ENCODE measurements at places on chromosomes 3 and 15.

DNA sequence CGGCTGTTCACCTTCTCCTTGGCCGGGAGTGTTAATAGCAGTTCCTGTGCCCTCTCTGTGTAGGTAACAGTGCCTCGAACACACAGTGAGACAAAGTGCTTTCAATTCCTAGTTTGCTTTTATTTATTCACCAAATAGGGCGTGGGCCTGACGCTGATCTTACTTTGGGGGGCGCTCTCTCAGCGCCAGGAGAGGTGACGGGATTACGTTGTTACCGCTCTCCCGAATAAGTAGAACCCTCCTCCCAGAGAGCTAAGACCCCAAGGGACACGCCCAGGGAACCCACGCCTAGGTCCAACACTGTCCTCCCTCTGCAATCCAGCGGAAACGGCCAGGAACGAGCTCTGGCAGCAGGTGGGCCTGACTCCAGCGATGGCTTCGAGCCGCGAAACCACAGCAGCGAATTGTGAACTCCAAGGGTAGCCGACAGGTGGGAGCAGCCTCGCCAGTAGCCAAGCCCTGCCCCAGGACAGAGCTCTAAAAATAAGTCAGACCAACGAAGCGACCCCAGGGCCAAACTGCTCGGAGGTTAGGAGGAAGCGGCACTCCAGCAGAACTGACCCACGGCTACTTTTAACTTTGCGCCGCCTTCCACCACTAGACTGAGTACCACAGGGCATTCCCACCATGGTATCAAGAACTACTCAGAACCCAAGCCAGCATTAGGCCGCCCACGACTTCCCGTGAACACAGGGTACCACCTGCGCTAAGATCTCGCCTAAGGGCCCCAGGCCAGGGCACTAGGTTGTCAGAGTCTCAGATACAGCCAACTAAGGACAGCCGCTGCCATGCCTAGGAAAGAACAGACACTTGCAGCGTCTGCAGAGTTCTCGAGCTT, 1.6 kb upstream of the SIN3A start:
- peak; percentile 7 for DNase-seq

DNA sequence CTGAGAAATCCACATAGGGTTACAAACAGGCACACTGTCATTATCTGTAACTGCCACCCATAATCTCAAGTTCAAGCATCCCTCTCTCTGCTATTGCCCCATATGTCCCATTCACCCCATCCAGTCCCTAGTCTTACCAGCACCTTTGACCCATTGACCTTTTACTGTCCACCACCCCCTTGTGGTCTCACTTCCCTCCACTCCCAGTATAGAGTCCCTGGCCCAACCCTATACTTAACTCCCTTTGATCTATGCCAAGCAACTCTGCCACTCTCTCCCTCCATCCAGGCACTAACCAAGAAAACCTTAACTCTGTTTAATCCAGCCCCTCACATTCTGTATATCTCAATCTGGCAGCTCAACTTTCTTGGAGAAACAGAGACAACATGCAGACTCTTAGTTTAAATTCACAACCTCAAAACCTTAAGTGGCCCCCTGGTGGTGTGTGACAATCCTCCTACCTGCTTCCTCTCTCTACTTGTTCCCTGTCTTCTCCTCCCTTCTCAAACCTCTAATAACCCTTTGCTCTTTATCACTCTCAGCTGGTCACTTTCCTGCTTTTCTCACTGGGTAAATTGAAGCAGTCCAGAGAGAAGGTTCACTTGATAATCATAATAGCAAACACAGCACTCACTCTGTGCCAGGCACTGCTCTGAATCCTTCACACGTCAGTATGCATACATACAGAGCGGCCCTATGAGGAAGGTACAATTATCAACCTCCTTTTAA, 162.7 kb downstream of the STT3B start:
- peak; percentile 5 for DNase-seq

GRCh38 chr3:127031845-127032244, 48.9 kb downstream of the PLXNA1 start:
- no peak for DNase-seq

DNA sequence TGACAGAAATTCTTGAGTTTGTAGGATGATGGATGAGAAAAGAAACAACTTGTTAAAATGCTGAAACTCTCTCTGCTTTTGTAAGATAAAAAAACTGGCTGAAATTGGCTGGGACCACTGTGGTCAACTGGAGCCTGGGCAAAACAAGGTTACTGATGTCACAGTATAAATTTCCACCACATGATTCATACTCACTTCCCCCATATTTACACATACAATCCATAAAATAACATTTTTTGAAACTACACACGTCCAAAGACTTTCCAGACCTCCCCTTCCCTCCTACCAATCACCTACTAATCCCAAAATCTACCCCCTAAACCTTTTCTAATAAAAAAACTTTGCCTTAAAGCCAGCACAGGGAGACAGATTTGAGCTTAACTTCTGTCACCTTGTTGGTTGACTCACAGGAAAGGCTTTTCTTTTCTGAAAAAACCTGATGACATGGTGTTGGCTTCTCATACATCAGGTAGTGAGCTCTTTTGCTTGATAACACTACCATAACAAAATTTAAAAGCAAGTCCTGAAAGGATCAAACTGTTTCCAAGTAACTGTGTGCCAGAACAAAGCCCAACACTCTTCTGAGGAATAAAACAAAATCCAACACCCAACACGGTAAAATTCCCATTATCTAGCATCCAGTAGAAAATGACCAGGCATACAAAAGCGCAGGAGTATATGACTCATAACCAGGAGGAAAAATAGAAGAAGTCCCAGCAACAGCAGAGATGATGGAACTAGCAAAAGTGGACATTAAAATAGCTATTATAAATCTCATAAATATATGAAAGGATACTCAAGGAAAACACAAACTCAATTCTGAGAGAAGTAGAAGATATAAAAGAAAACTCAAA, 87.3 kb upstream of the SNRK start:
- DNase-seq = no peak

- DNase-seq = no peak
Observed at GRCh38 chr3:71251156-71251775, 332.3 kb downstream of the FOXP1 start.

DNA sequence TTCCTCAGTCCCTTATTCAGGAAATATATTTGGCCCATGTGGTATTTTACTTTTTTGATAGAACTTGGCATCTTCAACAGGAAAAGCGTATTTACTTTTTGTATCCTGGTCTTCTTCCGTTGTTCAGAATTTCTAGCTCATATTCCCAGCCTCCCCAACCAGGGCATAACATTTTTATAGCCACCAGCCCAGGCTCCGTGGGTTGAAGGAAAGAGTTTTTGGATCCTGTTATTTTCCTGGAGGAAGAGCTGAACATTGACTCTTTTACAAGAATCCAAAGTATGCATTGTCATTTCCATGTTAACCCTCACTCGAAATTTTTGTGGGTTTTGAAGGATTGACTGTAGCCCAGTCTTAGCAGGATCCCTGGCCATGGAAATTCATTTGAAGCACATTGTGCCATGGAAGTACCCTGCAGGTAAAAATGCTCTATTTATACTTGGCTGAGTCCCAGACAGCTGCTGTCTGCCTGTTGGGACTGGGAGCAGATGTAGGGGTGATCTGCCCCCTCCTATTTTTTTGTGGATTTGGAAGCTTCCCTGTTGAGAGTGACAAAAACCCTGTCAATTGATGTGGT, 98.8 kb downstream of the AKAP13 start:
- DNase-seq = no peak

GRCh38 chr3:108124337-108125152, 33.7 kb upstream of the CD47 start:
- DNase-seq = no peak

DNA sequence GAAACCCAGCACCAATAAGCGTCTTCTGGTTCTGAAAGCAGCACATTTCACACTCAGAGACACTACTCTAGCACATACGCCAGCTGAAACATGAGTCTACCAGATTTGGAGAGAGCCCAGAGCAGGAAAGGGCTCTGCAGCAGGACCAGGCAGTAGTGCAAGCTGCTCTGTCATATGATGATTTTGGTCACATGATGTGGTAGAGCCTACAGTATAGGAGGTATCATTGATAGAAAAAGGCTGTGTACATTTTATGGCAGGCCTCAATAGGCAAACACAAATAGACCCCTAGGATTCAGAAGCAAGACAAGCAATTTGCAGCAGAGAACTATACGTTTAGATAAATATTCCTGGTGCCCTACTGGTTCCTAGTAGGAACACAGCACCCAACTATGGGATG, 58.2 kb downstream of the QTRT2 start:
- no peak for DNase-seq

GRCh38 chr3:24492971-24493551, 1.6 kb downstream of the THRB start:
- DNase-seq = no peak

- DNase-seq = no peak
Observed at GRCh38 chr3:129533406-129533805, 5.0 kb downstream of the RHO start.

- DNase-seq = no peak
Observed at GRCh38 chr3:188342991-188343732, 189.2 kb downstream of the LPP start.

GRCh38 chr15:46856839-46857502, 860.3 kb upstream of the SEMA6D start:
- no peak for DNase-seq

DNA sequence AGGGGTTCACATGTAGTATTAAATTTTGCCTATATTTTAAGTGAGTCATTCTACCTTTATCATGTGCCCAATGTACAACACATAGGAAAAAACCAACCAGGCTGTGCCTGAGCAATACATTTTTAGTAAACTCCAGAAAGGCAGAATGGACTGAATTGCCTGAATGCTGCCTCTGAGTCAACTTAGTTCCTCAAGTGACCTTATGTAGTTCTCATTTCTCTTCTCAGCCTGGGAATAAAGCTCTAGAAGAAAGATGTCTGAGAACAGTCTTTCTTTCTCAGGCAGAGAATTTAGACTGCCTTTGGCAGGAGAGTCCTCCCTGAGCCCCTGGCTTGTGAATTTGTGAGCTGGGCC, 13.0 kb downstream of the ST3GAL6 start:
- DNase-seq = no peak

DNA sequence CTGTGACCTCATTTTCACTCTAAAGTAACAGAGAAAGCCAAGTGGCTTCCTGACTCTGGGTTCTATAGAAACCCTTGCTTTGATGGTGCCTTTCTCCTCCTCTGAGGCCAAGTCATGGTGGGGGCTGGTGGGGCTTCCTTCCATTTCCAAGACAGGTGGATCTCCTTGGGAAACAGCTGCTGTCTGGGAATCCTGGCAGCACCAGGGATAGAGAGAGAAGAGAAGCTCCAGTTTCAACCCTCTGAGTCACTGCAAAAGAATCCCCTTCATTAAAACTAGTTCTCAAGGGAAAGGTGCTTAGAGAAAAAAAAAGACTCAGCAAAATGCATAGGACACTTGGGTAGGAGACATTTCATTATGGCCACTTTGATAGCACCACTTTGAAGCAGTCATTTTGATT, 614.4 kb downstream of the FHIT start:
- no peak for DNase-seq

Data from activated CD4-positive, CD25-positive, alpha-beta regulatory T cell (primary cell).